ENCODE measurements at places on chromosomes 2 and 18.

DNA sequence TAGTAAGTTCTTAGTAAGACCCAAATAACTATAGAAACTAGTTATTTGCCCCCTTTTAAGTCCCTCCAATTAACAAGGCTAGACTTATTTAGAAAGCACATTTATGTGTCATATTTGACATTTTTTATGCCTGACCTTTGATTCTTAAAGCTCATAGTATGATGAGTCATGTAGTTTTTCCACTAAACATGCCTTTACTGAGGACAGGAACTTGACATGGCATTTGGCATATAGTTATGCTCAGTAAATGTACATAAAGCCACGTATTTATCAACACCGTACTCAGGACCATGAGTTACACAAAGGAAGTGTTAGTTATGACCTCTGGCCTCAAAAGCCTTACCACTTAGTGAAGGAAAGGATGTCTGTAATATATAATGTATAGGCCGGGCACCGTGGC, 78.9 kb downstream of the GNAL start:
- no peak for DNase-seq

- DNase-seq = no peak
Measured at GRCh38 chr2:10305715-10306114, 3.0 kb downstream of the HPCAL1 start.

DNA sequence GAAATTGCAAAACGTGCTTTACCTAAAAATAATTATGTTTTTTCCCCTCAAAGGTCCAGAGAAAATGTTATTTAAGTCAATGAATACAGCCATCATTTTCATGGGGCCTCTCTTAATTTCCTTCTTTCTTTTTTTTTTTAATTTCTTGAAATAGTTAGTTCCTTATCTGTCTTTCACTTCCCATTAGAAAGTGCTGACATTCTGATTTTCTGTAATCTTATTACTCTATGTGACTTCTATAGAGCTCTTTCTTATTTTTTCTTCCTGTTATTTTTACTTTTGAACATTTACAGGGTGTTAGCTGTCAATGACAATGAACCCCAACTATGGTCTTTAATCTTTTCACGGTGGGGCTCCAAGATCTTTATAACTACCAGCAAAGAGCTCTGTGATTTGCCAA, 30.0 kb downstream of the CTLA4 start:
- DNase-seq = no peak

DNA sequence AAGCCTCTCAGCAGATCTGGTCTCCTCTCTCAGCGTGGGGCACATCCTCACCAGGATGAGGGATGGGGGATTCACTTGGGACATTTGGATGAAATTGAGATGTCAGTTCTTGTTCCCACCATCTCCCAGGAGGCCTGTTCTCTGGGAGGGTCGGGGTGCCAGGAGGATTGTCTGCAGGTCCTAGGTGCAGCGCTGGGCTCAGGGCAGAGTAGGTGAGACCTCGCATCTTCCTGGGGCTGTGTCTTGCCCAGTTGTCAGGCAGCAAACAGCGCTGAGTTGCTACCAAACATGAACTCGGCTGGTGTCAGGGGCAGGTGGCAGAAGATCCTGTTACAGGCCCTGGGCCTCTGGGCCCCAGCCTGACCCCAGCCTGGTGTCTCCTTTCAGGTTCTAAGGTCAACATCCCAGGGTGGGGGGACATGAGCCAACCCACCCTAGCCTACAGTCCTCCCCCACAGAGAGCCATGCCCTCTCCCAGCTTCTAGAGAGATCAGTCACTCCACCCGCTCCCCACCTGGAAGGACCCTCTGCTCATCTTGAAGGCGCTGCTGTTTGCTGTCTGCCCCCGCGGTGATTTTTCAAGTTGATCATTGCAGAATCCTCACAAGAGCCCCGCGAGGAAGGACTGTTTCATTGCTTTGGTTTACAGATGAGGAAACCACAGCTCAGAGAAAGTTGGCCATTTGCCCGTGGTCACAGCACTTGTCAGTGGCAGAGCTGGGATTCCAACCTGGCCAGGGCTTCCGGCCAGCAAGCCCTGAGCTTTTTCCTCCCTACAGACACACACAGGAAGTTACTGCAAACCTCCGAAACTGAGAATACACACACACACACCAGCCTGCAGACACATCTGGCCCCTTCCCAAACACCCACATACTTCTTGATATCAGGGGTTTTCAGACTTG, 83.9 kb downstream of the STPG4 start:
- DNase-seq = no peak

GRCh38 chr2:86411396-86411795, 29.8 kb upstream of the KDM3A start:
- DNase-seq = no peak

- no peak for DNase-seq
Measured at GRCh38 chr2:173755798-173756197, 209.4 kb downstream of the SP3 start.

DNA sequence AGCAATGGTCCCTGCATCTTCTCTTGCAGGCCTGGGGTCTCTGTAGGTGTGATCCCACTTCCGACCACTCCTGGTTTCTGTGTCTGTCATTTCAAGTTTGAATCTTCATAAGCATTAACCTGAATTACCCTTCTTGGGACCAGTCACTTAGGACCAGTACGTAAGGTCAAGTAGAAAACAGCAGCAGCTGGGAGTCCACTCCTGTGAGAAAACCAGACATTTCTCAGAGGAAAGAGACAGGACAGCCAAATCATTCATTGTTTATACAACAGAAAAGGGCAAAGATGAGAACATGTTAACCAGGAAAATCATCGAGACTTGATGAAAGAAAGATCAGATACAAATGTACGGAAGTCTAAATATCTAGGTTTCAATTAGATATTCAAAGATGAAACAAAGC, 163.0 kb downstream of the MREG start:
- no peak for DNase-seq

GRCh38 chr2:128421861-128422311, 103.2 kb upstream of the HS6ST1 start:
- DNase-seq = no peak

DNA sequence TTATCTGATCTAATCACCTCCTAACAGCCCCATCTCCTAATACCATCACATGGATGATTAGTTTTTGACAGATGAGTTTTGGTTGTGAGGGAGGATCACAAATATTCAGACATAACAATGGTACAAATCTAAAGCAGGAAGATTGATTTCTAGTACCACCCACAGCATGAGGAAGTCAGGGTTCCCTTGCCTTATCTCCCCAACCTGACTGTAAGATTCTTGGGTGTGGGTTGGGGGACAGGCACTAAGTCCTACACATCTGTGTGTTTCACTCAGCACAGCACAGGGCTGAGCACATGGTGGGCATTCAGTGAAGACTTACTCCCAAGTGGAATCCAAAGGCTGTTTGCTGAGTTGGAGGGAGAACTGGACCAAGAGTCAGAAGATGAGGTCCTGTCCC, 93.8 kb upstream of the CXCR4 start:
- DNase-seq = no peak

GRCh38 chr2:240024766-240025165, 376 bp downstream of the NDUFA10 start:
- no peak for DNase-seq

DNA sequence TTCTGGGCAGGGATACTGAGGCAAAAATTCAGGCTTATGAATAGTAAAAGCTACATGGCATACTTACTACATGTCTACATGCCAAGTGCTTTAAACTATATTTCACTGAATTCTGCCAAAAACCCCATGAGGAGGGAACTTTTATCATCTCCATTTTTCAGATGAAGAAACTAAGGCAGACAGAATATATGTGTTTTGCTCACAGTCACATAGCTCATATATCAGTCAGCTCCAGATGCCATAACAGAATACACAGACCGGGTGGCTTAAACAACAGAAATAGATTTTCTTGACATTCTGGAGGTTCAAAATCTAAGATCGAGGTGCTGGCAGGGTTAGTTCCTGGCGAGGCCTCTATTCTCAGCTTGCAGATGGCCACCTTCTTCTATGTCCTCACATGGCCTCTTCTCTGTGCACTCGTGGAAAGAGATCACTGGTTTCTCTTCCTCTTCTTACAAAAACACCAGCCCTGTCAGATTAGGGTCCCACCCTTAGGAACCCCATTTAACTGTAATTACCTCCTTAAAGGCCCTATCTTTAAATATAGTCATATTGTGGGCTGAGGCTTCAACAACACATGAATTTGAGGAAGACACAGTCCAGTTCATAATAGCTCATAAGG, 27.1 kb upstream of the CREB1 start:
- DNase-seq = no peak

DNA sequence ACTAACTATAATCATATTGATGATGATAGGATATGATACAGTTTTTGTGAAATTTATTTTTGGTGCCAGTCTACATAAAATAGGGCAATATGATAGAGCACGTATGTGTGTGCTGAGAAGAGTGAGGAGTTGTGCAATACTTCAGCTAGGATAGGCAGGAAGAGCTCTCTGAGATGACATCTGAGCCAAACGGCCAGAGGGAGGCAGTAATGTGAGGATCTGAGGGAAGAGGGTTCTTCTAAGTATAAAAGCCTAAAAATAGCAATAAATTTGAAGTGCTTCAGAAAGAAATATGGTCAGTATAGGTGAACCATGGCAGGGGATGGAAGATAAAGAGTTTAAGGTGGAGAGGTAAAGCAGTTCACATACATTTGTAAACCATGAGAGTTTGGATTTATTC, 102.5 kb downstream of the OLA1 start:
- no peak for DNase-seq

GRCh38 chr18:59669872-59670657, 27.2 kb downstream of the CCBE1 start:
- DNase-seq = no peak

- DNase-seq = no peak
Measured at GRCh38 chr2:54722641-54723040, 821 bp upstream of the EML6 start.

- DNase-seq = no peak
Measured at GRCh38 chr18:34650121-34650545, 60.0 kb upstream of the DTNA start.

- DNase-seq = no peak
Measured at GRCh38 chr2:88764850-88765153, 73.3 kb downstream of the RPIA start.

DNA sequence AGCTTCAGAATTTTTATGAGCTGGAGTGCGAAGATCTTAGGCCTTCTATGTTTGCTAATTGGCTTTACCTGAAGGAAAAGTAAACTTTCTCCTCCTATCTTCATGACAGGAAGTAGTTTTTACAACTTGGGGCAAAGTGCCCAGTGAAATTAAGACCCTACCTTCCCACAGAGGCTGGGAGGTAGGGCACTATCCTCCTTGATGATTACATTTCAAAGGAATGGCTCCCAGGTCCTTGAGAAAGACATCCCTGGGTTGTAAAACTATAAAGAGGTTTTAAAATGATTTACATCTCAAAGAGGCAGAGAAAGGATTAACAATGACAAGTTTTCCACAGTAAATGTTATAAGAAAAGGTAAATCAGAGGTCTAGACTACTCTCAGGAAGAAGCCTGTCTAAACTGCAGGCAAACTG, 155.8 kb downstream of the CDH7 start:
- DNase-seq = no peak

GRCh38 chr2:8169443-8169842, 512.4 kb upstream of the ID2 start:
- no peak for DNase-seq

DNA sequence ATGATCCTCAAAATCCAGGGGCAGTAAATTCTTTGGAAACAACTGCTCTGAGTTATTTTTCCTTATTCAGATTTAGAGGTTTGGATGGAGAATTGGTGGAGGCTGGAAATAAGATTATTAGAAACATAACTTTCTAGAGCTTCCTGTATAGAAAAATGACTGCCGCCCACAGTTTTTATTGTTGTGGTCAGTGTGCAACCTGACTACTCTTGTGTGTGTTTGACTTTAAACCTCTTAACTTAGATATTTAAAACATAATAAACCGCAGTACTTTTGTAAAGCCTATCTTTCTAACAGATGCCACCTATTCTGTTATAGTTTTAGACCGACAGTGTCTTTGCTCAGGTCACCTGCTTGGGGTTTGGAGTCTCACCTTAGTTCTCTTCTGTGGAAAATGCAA, 115.4 kb upstream of the BCL2L11 start:
- DNase-seq = no peak

GRCh38 chr2:178142274-178143065, 30.2 kb downstream of the RBM45 start:
- no peak for DNase-seq

- DNase-seq = no peak
Measured at GRCh38 chr2:9768388-9768787, 74.9 kb upstream of the TAF1B start.

DNA sequence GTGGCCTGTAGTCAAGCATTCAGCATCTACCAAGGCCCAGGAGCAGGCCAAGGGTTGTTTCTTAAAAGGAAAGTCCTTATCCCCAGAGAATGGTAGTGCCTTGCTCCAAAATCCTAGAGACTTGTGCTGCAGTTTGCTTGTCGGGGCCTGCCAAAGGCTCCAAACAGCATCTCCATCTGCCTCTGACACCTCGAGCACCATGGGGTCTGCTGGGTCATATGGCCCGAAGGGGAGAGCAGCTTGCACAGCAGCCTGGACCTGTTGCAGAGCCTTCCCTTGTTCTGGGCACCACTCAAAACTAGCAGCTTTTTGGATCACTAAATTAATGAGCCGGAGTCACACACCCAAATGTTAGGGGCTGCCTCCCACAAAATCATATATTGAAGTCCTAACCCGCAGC, 35.7 kb downstream of the GNAL start:
- DNase-seq = no peak

- no peak for DNase-seq
Measured at GRCh38 chr2:15615301-15615920, 23.7 kb downstream of the DDX1 start.

GRCh38 chr2:137924019-137924418, 40.3 kb upstream of the HNMT start:
- no peak for DNase-seq

DNA sequence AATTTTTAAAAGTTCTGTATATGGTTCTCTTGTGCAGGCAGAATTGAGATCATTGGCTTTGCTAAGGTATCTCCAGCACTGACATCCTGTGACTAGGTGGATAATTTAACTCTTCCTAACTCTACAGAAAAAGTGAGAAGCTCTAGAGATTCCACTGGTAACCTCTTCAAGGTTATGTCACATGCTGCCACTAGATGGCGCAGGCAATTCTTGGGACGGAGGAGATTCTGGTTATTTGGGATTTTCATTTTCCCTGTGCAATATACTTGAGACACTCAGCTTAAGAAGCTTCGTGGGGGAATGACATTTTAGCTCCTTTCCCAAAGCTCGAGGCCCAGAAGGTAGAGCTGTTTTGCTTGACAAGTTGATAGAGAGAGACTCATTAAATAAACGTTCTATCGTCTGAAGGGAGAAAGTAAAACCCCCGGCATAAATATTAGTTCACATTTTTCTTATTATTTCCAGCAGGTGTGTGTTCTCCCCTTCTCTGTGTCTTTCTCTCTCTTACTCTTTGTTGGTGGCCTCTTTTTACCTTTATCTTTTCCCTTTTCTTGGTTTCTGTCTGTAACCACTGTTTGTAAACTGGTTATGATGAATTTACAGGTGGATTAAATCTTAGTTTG, 26.6 kb upstream of the LANCL1 start:
- DNase-seq = peak; percentile 48

- no peak for DNase-seq
Measured at GRCh38 chr2:96109931-96110511, 6.3 kb downstream of the ADRA2B start.
